Stimulated activated memory B cell treated with anti-CD40 and anti-IgM and Interleukin-4, amounts not matched to agents 10 μg/mL and 1 μg/mL and 100 μg/mL, for 72 hours (primary cell): ENCODE measurements at places on chromosomes 13 and 19.

DNA sequence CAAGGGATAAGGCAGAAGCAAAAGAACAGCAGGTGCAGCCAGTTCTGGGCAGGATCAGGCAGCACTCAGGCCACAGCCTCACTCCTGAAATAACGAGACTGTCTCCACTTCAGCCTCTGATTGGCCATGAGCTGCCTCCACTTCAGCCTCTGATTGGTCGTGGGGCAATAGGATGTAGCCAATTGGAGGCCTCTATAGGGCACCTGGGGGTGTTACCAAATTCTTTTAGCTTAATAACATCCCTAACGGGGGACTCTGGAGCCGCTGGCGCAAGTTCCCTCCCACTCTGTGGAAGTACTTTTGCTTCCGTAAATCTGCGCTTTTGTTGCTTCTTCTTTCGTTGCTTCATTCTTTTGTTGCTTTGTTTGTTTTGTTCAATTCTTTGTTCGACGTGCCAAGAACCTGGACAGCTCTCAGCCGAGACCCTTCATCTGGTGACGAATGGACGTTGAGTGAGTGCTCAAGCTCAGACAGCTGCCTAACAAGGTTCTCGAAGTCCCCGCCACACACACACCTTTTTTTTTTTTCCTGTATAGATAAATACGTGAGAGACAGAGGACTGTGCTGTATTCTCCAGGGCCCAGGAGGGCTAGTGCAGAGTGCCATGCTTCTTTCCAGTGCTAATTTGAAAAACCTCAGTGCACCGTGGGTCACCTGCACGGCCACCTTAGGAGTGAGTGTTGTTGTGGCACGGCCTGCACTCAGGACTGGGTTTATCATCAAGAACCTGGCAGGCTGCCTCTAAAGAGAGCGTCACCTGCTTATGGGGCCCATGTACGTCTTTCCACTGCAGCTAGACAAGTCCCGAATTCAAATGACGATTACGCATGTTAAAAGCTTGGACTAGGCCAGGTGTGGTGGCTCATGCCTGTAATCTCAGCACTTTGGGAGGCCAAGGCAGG lies 32.0 kb upstream of the TUBGCP3 start:
- ATAC-seq, result no peak

GRCh38 chr13:31330236-31330635 lies 130.5 kb downstream of the B3GLCT start:
- ATAC-seq, result no peak

GRCh38 chr13:30020726-30021312 lies 170.4 kb upstream of the UBL3 start:
- no peak for ATAC-seq

GRCh38 chr13:94143624-94144350 lies 335.7 kb downstream of the DCT start:
- ATAC-seq, result no peak

DNA sequence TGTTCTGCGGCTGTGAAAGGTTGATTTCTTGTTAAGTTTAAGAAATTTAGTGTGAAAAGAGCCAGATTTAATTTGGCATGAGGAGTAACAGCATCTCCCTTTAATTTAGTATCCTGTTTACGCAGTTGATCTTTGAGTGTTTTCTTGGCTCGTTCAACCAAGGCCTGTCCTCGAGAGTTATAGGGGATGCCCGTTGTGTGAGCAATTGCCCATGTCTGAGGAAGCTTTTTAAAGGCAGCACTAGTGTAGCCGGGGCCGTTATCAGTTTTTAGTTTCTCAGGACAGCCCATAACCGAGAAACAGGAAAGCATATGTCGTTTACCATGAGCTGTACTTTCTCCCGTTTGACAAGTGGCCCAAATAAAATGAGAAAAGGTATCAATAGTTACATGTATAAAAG lies 47.5 kb upstream of the ZNF43 start:
- ATAC-seq, result no peak

DNA sequence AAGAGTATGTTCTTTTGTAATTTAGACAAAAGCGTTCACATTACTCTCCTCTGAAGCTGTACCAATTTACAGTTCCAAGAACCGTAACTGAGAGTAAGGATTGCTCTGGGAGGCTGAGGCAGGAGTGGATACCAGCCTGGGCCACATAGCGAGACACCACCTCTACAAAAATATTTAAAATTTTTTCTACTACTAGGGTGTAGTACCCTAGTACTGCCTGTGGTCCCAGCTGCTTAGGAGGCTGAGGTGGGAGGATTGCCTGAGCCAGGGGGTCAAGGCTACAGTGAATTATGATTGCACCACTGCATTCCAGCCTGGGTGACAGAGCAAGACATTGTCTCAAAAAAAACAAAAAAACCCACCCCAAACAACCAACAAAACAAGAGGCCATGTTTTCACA lies 12.1 kb upstream of the CYP2A6 start:
- ATAC-seq, result no peak

DNA sequence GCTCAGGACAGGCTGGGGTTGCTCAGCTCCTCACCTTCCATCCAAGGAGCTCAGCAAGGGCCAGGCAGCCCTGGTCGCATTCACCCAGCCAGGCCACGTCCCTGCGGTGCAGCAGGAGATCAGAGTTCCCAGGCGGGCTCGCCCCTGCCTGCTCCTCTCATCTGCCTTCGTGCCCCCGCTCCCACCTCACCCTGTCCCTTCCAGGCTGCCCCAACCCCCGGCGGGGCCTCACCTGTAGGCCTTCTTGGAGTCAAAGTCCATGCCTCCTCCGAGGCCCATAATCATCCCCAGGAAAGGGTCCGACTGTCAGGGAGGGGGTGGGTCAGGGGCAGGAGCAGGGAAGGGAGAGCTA lies 1.3 kb upstream of the RINL start:
- ATAC-seq, result no peak

DNA sequence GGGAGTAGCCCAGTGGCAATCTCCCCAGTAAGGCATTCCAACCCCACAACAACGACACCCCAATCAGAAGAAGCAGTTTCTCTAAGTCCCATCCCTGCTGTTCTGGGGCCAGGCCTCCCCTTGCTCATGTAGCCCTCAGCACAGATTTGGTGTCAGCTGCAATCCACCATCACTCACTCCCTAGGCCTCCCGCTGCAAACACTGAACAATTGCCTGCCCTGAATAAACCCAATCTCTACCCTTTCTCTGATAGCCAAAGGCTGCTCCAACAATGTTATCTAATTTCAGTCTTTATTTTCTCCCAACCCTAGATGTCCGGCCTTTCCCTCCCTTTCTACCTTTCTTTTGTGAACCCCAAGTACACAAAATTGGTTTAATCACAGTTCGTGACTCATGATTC lies 5.6 kb upstream of the SOX21 start:
- ATAC-seq, result no peak

GRCh38 chr13:23965346-23965745 lies 68.0 kb upstream of the C1QTNF9B start:
- no peak for ATAC-seq

DNA sequence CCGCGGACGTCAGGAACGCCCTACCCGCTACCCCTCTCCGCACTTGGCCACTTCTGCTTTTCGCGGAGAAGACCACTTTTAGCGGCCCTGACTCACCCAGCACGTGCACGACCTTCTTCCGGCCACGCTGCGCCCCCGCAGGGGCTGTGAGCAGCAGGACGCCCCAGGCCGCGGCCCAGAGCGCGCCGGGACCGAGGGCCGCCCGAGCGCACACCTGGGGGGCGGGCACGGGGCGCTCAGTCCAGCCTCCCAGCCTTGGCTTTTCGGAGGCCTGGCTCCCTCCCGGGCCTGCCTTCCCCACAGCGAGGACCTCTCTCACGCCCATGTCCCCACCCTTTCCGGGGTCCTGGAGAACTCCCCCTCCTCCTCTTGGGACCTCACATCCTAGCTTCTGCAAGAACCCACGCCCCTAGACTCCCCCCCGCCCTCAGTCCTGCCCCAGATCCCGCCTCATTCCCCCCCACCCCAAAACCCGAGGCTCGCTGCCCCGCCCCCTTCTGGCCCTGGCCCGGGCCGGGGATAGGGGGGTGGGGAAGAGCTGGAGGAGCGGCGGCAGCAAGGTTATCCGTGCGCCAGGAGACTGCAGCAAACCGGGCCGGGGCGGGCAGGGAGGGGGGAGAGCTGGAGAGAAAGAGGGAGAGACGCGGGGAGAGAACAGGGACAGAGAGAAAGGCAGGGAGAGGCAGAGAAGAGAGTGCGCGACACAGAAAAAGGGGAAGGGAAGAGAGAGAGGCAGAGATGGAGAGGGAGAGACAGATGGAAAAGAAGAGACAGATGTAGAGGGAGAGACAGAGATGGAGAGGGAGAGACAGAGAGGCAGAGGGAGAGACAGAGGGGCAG lies 11.5 kb downstream of the TM6SF2 start:
- peak; percentile 65 for ATAC-seq

- peak; percentile 36 for ATAC-seq
Measured at GRCh38 chr19:45528744-45529419, 21.6 kb downstream of the VASP start.

DNA sequence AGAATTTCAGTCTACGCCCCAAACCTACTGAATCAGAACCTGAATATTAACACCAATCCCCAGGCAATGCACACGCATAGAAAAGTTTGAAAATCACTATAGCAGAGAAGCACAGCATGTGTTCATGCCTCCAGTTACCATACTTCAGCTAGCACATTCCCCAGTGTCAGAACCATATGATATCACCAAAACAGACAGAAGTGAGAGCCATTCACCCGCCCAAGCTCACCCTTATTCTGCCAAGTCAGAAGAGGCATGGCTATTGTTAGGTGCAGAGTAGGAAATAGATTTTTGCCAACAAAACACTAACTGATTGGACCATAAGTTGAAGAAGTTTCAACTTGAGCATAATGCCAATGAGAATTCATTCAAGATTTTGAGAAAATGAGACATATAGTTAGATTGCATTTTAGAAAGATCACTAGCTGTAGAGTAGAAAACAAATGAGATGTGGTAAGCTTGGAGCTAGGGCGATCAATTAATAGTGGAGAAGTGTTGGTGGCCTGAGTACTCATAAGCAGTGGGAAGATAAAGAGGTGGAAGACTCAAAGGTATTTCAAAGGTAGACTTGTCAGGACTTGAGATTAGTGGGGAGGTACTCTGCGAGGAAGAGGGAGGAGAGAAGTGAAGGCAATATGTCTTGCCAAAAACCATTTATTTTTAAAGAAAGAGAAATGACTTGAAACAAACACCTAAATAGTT lies 492.4 kb downstream of the SUCLA2 start:
- peak; percentile 17 for ATAC-seq
